ENCODE measurements at places on chromosomes 2 and 18.

- peak; percentile 76 for DNase-seq
These were observed at the start of gene EPG5 for GRCh38 chr18:45967007-45967706. TSS of gene EPG5 (minus strand) at chr18:45967329. CDS start at chr18:45967239, 90 bp downstream.

GRCh38 chr2:107721178-107721577 lies 105.5 kb upstream of the RGPD4 start:
- DNase-seq: no peak

DNA sequence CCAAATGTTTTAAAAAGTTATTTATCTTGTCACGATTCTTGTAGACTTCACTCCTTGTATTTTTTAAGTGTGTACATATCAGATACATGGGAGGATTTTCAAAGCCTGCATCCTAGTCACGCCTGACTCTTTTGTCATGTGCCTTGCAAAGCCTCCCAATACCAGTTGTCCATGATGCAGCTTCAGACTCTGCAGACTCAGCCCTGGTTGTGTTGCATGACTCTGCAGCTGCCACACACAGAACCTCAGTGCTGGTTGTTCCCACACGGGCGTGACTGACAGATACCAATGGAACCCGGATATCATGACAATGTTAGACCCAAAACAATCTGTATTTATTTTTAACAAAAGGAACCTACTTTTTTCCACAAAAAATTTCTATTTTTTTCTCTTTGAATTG lies 38.2 kb downstream of the TPO start:
- no peak for DNase-seq

DNA sequence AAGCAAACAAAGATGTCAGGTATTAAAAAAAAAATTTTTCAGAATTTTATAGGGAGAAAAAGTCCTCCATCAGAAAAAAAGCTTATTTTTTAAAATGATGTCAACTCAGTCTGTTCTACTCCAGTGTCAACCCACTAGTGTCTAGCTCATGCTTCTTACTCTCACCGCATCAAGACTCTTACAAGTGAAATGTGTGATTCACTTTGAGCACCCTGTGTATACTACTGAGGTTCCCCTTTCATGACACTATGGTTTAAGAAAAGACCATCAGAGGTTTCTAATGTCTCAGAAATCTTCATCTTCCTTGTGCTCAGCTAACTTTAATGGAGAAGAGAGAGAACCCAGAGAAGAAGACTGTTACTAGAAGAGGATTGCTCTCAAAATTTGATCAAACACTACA lies 43.4 kb downstream of the FEZ2 start:
- DNase-seq: no peak

GRCh38 chr2:181483211-181483610 lies 26.0 kb downstream of the ITGA4 start:
- no peak for DNase-seq

- peak; percentile 66 for DNase-seq
These were observed 2.9 kb downstream of the MXD1 start for GRCh38 chr2:69917852-69918251.

GRCh38 chr18:7789856-7790552 lies 222.9 kb downstream of the PTPRM start:
- DNase-seq: no peak

DNA sequence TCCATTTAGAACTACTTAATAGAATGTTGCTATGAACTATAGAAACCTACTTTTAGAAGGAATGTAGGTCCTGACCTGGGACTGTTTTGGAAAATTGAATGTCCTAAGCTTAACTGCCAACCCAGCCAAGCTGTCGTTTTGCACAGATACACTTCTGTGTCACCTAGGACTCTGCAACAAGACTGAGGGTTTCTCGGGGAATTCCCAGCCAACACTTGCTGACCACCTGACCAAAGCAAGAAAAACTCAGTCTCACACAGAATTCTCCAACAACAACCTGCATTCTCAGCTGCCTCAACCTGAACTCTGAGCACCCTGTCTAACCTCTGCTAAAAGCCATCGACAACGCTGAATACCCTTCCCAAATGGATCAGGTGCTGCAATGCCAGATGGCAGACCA lies 128.2 kb downstream of the SS18 start:
- DNase-seq: no peak

GRCh38 chr2:53576166-53576565 lies 191.4 kb upstream of the CHAC2 start:
- DNase-seq: no peak

DNA sequence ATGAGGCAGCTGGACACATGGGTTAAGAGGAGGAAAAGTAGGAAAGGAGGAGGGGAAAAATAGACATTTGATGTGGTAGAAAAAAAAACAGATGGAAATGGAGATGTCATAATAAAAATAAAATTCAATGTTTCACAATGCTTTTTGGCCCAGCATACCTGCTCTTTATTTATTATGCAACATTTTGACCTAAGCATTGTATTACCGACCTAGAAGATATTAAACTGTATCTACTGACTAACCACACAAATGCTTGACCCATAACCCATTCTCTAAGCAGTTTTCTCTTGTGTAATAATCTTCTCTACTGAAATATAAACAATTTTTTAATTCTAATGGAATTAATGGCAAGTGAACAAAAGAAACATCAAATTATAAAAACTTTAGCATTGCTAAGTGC lies 362.3 kb downstream of the FBXO15 start:
- DNase-seq: no peak

GRCh38 chr2:231306791-231307393 lies 88.6 kb upstream of the B3GNT7 start:
- DNase-seq: no peak

DNA sequence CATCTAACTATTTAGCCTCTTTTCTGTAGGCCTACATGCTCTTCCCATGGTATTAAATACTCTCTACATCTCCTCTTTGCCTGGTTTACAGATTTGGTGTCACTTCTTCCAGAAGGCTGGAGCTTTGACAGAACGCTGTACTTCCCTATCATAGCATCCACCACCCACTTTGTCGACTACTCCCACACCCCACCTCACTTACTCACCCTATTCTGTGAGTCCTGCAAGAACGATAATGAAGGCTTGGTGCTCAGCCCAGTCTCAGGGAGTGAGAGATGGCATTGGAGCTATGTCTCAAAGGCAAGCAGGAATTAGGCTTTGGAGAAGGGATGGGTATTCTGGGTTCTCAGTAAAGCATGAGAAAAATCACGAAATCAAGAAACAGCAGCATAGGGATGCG lies 20.3 kb upstream of the KDM3A start:
- no peak for DNase-seq

- DNase-seq: no peak
These were observed 634.3 kb downstream of the TRIB2 start for GRCh38 chr2:13351068-13351467.

DNA sequence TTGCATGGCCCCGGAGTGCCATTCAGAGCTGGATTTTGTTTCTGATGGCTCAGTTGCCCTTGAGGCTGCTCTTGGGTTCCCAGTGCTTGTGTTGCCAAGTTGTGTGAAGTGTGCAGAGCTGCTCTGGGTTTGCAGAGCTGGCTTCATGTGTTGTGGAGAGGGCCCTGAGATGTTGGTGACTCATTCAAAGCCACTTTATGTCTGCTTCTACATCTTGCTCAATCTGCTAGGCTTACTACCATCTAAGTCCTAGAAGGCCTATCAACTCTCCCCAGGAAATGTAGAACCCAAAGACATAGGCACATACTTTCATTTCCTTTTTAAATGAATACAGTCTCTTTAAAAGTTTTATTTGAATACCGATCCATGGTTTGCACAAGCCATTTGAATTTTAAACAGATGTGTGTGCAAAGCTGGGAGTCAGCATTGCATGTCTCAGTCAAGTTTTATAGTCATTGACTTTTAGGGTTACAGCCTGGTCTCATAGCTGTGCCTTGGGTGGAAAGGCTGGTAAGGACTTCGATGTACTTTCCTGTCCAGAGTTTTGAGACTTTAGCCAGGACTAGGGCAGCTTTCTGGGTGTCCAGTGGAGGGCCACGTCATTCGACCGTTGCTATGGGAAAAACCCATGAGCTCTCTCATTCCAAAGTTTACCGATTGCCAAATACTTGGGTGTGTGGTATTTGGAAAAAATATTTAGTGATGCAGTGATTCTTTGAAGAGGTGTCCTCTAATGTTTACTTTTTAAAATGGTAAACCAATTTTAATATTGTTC lies 105.0 kb downstream of the LTBP1 start:
- peak; percentile 86 for DNase-seq

- DNase-seq: no peak
These were observed 297.3 kb downstream of the ETAA1 start for GRCh38 chr2:67694445-67694844.

DNA sequence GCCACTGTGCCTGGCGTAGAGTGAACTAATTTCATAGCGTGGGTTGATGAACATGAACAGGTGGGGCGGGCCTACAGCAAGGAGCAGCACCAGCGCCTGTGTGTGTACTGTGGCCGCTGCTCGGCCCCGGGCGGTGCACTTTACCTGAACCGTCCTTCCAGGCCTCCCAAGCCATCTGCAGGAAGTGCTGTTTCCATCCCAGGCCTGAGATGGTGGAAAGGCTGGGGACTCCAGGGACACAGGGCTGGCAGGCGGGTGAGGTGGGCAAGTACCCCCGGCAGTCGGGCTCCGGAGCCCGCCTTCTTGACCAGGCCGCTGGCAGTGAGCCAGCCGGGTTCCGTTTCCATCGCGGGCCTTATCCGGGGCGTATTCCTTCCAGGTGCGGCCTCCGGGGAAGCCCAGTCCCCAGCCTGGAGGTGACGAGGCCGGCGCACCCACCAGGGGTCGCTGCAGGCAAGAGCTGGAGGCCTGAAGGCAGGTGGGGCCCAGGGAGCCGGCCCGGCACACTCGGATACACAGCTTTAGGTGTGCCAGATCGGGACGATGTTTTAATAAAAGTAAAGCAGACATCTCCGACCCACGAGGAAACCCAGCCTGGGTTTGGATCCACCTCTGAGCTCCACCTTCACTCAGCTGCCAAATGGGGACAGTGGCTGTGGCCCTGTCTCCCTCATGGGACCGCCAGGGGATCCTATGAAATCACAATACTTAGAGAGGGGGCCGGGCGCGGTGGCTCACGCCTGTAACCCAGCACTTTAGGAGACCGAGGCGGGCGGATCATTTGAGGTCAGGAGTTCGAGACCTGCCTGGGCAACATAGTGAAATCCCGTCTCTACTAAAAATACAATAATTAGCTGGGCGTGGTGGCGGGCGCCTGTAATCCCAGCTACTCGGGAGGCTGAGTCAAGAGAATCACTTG lies 22.7 kb upstream of the PDIA6 start:
- no peak for DNase-seq

DNA sequence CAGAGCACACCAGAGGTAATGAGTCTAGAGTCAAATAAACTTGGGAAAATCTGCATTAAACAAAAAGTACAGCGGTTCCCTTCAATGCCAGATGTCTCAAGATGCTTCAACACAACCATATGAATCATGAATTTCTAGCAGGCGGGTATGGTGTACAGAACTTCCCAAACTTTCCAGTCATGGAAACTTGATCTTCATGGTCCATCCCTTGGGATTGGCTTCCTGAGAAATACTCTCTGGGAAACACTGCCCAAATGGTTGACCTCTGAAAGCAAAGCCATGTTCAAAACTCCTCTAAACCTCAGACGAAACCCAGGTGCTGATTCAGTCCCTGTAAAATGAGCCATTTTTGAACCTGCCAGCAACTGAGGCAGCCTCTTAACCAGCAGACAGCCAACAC lies 16.4 kb upstream of the TMEM247 start:
- DNase-seq: peak; percentile 20

- peak; percentile 21 for DNase-seq
These were observed 206.5 kb upstream of the ITGA4 start for GRCh38 chr2:181250691-181251090.

- no peak for DNase-seq
These were observed 84.5 kb downstream of the POU3F3 start for GRCh38 chr2:104938231-104938941.

GRCh38 chr18:34189656-34190435 lies 34.9 kb downstream of the NOL4 start:
- no peak for DNase-seq

DNA sequence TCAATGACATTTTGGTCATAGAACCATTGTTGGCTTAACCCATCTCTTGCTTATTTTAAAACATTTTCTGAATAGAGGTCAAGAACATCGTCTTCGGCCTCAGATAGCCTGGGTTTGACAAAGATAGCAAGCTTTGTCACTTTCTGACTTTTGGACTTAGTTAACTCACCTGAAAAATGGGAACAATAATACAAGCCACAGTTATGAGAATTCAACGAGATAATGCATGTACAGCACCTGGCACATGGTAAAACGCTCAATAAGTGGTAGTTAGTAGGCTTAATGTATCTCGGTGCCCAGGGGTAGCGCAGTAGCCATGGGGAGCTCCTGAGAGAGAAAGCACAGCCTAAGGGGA lies 446 bp upstream of the COPS7B start:
- no peak for DNase-seq

DNA sequence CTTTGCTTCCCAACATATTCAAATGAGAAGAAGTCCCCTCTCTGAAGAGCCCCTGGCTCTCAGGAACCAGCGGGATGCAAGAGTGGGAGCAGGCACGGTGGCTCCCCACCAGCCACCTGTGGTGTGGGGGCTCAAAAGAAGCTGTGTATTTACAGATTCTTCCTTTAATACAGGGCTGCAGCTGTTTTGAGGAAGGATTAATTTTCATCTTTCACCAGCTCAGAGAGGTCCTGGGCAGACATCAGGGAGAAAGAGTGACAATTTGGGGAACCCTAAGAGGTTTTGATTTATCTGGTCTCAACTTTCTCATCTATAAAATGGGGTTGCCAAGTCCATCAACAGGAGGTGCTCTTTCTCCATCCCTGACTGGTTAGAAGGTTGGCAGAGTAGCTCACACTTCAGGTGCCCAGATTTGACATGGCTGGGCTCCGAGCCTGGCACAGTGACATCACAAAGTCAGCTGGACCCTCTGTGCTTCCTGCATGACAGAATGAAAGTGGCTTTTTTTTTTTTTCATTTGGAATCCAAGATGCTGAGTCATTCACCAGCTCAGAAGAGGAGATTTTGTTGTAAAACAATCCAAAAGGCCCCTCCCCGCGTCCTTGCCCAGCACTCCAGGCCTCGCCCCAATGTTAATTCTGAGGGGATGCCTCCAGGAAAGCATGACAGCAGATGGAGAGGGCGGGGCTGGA lies 15.5 kb upstream of the SIX2 start:
- peak; percentile 81 for DNase-seq

GRCh38 chr2:149573760-149574159 lies 13.8 kb downstream of the MMADHC start:
- DNase-seq: no peak

Data from GM04503 (cell line).